ENCODE measurements at places on chromosomes 6 and 20.

DNA sequence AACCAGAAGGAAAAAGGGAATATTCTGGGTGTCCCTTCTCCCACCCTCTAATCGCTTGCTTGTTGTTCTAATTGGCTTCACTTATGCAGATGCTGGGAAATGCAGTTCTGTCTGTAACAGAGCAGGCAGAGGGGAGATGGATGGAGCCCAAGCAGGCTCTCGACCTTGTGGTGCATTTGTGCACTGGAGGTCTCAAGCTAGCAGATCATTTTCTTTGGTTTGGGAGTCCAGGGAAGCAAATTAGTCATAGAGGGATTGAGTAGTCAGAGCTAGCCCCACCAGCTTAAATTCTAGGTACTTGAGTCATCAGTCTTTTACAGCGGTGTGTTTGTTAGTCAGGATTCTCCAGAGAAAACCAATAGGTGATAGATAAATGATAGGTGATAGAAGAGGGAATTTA, 234.7 kb upstream of the ECI2 start:
- DNase-seq = no peak

GRCh38 chr20:12306107-12306506, 388.4 kb downstream of the BTBD3 start:
- no peak for DNase-seq

DNA sequence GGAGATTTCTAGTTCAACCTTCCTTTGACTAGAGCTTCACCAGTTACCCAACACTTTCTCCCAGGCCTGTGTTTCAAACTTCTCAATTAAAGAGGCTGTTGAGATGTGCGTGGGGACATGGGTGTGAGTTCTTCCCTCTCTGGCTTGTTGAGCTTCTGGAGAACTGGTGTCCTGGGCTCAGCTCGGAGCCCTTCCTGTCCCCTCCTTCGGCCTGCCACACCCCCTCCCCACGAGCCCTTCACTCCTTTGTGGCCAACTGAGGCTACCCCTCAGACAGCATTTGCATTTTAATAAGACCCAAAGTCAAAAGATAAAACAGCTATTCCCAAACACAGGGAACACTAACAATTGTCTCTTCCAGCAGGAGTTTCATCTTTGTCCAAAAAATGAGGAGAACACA, 123.3 kb upstream of the MLN start:
- DNase-seq = no peak

DNA sequence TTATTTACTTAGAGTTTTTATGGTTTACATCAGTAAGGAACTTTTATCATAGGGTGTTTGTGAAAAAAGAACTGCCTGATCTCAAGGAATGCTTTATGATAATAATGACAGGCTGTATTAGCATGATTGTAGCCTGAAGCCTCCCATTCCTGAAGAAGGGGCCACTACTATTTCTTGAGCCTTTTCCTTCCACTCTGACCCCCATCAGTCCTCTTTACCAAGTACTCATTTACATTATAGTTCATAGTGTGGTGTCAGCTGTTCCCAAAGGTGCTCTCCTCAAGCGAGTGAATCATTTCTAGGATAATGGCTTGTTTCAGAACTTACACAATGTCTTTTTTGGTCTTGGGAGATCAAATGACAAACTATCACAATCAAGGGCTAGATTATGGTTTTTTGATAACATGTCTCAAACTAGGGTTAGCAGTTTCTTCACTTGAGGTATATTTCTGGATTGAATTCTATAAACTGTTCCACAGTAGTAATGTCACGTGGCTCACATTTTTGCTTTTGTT, 283.6 kb downstream of the CDKAL1 start:
- DNase-seq = no peak

DNA sequence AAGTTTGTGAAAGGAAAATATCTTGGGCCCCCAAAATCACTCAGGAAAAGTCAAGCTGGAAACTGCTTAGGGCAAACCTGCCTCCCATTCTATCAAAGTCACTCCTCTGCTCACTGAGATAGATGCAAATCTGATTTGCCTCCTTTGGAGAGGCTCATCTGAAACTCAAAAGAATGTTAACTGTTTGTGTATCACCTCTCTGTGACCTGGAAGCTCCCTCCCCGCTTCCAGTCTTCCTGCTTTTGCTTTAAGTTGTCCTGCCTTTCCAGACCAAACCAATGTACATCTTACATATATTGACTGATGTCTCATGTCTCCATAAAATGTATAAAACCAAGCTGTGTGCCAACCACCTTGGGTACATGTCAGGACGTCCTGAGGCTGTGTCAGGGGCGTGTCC, 331.4 kb upstream of the QKI start:
- no peak for DNase-seq

GRCh38 chr6:34301408-34301807, 52.6 kb upstream of the SMIM29 start:
- no peak for DNase-seq

DNA sequence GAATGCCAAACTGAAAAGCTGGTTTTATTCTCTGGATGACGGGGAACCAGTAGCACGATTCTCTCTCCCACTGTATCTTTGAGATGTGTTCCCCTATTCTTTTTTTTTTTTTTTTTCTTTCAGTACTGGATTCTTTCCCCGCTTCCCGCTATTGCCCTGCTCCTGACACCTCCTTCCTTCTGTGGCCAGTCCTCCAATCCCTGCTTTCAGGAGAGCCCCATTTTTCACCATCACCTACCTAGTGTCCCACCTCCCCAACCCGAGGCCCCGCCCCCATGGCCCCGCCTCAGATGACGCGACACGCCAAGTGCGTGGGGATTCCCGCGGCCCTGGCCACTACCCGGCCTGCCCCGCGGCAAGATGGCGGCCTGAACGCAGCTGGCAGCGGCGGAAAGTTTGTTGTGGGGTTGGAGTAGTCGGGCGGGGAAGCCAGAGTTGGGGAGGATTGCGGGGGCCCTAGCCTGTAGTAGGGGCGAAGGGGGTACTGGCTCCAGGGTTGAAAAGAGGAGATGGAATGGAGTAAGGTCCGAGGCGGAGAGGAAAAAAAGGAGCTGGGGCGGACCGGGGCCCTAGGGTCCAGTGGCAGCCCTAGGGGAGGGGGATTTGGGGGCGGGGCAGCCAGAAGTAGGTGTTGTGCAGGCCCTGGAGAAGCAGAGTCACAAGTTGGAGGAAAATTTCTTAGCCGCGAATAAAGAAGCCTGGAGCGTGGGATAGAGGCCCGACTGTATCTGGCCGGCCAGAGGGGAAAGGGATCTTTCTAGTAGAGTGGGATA, at the start of gene TJAP1:
TSS of gene TJAP1 (plus strand) at position 336 of the 773 bp plus-strand sequence. CDS start 21,432 bp downstream, outside the sequence.
- DNase-seq = no peak

DNA sequence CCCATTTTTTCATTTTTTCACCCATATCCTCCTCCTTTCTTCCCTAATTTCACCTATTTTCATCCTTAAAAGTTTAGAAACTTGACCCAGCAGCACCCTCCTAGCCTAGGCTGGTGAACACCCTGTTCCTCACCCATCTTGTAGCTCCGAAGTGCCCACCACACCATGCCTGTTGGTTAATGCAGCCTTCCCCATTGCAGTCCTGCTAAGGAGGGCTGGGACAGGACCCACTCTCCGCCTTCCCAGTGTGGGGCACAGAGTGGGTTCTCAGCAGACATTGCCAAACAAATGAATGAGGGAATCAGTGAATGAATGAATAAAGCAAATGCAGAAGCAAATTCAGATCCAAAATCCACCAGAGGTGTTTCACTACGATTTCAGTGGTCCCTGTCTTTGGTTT, 45.7 kb downstream of the CTCFL start:
- no peak for DNase-seq

DNA sequence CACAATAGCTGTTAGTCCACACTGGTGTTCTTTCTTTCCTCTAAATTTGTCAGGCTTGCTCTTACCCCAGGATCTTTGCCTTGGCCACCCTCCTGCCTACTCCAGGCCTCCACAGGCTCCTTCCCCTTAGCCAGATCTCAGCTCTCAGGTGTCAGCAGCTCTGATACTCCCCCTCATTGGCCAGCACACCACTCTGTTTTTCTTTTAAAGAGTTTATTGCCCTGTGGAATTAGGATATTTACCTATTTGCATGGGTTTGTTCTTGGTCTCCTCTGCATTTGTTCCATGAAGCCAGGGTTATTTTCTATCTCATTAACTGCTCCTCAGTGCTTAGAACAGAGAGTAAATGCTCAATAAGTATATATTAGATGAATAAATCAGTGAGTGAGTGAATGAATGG, 36.8 kb downstream of the GCNT2 start:
- DNase-seq = no peak

GRCh38 chr6:147161974-147162495, 42.2 kb upstream of the STXBP5 start:
- DNase-seq = no peak

GRCh38 chr20:17565169-17565845, 4.6 kb upstream of the DSTN start:
- DNase-seq = no peak

DNA sequence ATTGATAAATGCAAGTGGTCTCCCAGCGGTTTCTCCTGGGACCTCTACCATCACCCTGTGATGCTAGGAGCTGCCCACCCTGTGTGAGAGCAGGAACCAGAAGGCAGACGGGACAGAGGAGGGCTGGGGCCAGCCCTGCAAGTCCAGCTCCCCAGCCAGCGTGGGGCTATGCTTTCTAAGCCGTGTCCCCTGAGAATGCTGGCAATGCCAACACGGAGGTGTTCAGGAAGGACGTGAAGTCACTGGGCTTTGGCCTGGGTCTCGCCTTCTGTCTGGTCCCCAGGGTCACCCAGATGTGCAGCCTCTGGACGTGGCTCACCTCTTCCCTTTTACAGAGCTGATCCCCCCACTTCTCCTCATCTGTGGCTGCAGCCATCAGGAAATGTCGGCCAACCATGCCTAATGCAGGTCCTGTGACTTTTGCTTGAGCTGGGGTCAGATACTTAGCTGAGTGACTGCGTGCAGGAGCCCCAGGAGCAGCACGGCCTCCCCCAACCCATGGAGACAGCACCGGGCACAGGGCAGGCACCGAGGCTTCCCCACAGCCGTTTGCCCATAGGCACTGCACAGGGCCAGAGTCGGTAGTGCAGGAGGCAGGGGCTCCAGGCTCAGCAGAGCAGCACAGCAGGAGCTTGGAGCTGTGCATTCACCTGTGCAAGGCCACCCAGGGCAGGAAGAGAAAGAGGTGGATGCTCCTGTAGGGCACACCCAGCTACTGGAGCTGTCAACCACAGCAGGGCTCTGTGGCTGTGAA, 66.2 kb downstream of the GNAS-AS1 start:
- DNase-seq = no peak

DNA sequence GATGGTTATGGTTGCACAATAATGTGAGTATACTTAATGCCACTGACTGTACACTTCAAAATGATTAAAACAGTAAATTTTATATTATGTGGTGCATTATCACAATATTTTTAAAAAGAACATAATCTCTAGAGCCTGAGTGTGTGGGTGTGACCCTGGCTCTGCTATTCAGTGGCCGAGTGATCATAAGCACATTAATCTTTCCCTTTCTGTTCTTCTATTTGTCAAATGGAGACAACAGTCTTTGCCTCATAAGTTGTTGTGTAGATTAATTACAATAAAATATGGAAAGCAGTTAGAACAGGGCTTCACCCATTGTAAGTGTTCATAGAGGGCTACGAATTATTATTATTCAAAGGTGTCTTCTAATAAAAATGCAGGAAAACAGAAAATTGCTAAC, 548.6 kb downstream of the HTR1B start:
- no peak for DNase-seq

GRCh38 chr20:5608442-5609161, 141.6 kb upstream of the SHLD1 start:
- DNase-seq = no peak

GRCh38 chr6:18122128-18123093, at the start of gene NHLRC1:
Gene NHLRC1, minus strand, starts transcription at chr6:18122677. Its CDS starts 71 bp downstream, at chr6:18122606.
- DNase-seq = peak; percentile 97

DNA sequence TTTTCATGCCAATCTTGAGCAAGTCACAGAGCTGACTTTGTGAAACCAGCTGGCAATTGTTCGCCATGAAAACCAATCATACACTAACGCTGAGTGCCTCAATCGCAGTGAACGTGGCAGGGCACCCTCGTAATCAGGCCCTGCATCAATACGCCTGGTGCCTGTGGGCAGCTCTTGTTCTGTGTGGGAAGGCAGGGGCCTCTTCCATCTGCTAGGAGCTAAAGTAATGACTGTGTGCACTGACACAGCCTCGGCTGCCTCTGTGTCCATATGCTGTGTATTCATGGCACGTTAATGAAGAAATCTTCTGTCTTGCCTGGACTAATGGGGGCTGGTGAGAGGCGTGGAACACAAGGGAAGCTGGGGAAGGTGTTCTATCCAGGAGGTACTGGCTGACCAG, 27.8 kb upstream of the SYNDIG1 start:
- no peak for DNase-seq

GRCh38 chr20:57835588-57836455, 126.0 kb upstream of the PMEPA1 start:
- DNase-seq = no peak

DNA sequence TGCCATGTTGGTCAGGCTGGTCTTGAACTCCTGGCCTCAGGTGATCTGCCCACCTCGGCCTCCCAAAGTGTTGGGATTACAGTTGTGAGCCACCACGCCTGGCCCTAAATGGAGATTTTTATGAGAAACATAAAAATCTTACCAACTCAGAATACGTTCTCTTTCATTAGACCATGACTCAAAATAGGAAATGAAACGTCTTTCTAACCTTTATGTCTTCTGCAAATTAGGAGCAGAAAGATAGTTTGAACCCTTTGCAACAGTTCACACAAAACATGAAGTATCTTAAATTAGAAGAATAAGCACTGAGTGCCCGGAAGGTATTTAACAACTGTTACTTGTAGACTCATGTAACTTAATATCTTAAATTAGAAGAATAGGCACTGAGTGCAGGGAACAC, 48.3 kb downstream of the AHI1 start:
- no peak for DNase-seq

- DNase-seq = no peak
Measured at GRCh38 chr6:50353603-50354002, 303.9 kb upstream of the DEFB112 start.

DNA sequence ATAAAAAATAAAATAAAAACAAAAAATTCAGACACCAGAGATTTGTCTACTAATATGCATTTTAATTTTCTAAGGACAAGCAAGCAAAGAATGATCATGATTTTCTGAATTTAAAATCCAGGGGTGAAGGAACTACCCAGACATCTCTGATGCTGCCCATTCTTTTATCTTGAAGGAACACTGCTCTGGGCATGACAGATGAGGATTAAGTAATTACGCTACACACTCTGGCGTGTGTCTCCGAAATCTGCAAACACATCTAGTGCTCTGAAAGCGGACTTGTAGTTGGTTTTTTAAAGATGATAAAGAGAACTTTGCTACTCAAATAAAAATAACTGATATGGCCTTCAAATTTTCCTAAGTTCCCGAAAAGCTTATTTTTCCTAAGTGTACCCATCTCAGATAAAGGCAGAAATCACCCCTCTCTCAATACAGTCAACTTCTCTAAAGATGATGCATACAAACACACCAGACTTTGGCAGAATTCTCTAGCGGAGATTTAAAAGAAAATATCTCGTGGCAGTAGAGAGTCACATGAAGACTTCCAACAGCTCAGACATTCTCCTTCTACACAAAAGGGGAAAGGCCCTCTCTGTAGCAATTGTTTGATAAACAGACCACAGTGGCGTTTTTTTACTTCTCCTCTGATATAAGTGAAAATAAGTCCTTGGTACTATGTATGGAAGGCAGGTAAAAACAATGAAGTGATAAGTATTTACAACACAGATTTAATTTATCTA, 133.8 kb downstream of the BACH2 start:
- no peak for DNase-seq
